ENCODE measurements at places on chromosomes 6 and 20.

- DNase-seq: no peak
Measured at GRCh38 chr6:143984666-143985065, 23.4 kb downstream of the PLAGL1 start.

DNA sequence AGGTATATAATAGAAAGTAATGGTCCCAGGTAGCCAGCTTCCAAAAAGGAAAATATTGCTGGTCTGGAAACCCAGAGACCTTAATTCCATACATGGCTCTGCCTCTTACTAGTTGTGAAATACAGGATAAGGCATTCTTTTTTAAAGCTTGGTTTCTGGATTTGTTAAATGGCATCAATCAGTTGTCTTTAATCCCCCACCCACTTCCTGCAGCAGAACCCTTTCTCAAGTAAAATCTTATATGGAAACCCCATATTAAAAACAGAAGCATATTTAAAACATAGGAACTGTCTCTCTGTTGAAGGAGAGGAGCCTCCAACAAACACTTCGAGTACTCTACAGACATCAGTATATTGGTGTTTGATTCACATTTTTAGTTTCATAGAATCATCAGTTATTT is 6.2 kb upstream of the LCA5 start:
- no peak for DNase-seq

GRCh38 chr6:27187231-27188060 is 60.1 kb upstream of the PRSS16 start:
- no peak for DNase-seq

GRCh38 chr6:85186546-85187175 is 263.2 kb upstream of the NT5E start:
- no peak for DNase-seq

GRCh38 chr6:161104966-161105365 is 113.4 kb downstream of the MAP3K4 start:
- DNase-seq: no peak

GRCh38 chr20:60294632-60295031 is 336.4 kb downstream of the CDH26 start:
- DNase-seq: no peak

DNA sequence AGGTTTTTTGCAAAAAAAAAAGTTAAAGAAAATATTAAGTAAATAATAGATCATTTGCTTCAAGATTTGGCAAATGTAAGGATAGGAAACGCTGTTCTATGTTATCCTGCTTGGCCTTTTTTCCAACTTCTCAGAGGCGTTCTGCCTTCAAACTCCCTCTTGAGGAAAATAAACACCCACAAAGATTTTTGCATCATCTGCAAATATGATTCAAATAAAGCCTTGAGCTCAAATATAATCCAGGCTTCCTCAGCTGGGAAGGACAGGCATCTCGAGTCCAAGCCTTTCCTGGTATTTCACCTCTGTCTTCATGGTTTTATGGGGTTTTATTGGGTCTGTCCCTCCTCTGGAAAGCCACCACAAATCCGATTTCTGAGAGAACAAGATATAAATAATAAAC is 67.7 kb upstream of the PTPN1 start:
- DNase-seq: no peak

DNA sequence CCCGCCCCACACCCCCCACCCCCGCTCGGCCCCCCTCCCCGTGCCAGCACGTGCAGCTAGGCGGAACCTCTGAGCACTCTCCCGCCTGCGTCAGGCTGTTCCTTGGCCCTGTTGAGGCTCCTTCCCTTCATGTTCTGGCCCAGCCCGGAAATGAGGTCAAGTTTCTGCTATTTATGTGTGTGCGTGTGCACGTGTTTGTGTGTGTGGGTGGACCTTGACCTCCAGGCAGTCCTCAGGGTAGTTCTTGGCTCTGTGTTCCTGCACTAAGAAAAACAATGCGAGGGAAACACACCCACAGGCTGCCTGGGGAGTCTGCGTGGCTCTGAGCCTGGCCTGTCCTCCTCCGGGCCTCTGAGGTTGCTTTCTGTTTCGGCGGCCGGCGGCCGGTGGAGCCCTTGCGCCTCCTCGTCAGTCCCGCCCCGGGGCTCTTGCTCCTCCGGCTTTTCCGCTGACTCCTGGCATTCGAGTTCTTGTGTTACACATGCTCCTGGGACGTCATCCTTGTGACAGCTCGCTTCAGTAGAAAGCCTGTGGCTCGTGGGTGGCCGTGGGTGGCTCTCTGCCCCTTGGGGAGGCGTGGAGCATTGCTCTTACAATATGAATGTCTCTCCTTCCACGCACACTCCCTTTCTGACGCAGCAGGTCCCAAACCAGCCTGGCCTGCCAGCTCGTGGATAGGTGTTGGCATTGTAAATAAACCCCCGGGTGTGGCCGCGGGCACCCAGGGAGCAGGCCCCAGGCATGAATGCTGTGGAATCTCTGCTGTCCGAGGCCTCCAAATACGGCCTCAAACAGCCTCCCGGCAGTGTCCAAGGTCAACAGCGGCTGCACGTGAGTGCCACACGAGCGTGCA is 10.0 kb downstream of the SLCO4A1 start:
- peak; percentile 51 for DNase-seq

- no peak for DNase-seq
Measured at GRCh38 chr20:12171923-12172524, 254.3 kb downstream of the BTBD3 start.

- no peak for DNase-seq
Measured at GRCh38 chr6:155050311-155050710, 55.2 kb downstream of the TIAM2 start.

DNA sequence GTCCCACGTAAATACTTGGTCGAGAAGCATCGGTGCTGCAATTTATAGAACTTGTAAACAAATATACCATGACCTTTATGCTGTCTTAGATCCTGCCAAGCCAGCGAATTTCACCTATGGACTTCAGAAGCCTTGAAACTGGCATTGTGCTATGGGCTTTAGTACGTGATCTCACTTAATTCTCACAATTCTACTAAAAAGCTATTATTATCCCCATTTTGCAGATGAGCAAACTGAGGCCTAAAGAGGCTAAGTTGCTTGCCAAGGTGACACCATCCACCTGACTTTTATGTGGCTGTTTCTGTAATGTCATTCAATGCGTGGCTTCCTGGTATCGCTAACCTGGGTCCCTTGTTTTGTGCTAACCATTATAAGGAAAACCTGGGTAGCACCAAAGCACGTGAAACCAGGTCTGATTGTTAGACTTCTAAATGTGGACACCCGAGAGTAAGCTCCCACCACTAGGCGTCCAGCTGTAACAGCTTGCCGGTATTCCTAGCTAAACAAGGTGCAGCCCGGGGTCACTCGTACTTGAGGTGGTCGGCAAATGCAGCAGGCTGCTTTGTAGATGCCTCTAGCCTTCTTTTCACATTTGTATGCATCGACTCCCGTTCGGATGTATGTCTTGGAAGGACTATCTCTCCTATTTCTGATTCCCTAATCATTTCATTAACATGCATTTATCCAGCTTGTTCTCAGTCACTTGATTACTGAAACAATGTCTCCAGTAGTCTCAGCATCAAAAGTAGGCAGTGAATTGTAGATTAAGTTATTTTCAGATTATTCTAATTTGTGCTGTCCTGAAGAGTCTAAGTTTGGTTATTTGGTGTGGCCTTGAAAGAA is 1.1 kb downstream of the SYNJ2 start:
- peak; percentile 10 for DNase-seq

DNA sequence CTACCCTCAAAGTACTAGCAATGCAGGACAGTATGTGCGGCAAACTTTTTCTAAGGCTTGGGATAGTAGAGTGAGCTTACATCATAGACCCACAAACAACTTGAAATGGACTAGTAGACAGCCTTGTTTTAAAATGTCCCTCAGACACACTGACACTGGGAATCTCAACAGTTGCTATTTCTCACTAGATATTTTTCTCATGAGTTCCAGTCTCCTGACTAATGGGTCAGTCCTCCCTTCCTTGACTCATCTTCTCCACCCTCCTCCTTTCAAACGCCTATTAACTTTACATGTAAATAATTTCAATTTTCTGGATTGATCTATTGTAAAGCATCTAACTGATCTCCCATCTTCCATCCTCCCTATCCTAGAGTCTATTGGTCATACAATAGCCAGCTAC is 308.3 kb upstream of the PREP start:
- DNase-seq: no peak

GRCh38 chr20:4674672-4675071 is 47.0 kb upstream of the PRND start:
- DNase-seq: no peak

GRCh38 chr6:156602066-156602385 is 175.2 kb upstream of the ARID1B start:
- no peak for DNase-seq

DNA sequence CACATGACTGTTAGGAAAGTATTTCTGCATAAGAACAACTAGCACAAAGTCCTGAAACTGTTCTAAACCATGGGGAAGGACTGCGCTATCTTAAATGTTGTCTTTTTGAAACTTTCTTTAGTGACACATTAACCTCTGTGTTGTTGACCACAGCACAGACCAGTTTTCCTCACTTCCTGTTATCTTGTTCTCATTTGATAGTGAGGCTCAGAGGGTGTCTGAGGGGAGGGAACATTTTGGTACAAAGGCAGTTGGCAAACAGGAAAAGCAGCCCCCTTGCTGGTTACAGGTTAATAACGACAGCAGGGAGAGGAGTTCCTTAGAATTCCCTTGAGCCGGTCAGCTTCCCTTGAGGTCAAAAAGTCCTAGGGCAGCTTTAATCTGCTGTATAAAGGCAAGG is 143.5 kb upstream of the BMP2 start:
- DNase-seq: no peak

GRCh38 chr6:116536216-116536621 is 9.3 kb downstream of the TRAPPC3L start:
- DNase-seq: peak; percentile 42

DNA sequence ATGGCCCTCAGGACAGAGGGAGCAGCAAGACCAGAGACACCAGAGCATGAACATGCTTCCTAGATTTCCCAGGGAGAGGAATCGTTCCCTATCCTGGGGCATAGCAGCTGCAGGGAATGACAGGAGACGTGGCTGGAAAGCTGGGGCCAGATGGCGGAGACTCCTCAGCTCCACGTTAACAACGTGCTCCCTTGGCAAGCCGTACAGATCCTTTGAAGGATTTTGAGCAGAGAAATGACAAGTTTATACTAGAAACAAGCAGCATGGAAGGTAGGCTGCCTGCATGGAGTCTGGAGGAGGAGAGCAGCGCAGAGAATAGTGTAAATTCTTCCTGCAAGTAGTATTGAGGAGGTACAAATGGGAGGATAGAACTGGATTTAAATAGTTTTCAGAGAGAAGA is 11.7 kb downstream of the MYLIP start:
- DNase-seq: no peak

DNA sequence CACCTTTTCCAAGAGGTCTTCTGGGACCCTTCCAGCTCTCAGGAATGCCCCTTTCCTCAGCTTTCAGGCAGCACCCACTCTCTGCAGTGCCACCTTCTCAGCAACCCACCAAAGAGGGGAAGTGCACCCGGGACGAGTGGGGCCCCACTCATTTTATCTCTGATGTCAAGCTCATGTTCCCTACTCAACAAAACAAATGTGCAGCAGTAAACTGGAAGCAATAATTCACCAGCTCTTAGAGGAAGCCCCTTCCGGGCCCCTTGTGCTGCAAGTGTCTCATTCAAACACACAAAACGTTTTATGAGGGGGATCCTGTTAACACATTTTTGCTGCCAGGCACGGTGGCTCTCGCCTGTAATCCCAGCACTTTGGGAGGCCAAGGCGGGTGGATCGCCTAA is 13.6 kb downstream of the GFOD1 start:
- no peak for DNase-seq

GRCh38 chr20:46378412-46379009 is 27.9 kb downstream of the ELMO2 start:
- DNase-seq: no peak

DNA sequence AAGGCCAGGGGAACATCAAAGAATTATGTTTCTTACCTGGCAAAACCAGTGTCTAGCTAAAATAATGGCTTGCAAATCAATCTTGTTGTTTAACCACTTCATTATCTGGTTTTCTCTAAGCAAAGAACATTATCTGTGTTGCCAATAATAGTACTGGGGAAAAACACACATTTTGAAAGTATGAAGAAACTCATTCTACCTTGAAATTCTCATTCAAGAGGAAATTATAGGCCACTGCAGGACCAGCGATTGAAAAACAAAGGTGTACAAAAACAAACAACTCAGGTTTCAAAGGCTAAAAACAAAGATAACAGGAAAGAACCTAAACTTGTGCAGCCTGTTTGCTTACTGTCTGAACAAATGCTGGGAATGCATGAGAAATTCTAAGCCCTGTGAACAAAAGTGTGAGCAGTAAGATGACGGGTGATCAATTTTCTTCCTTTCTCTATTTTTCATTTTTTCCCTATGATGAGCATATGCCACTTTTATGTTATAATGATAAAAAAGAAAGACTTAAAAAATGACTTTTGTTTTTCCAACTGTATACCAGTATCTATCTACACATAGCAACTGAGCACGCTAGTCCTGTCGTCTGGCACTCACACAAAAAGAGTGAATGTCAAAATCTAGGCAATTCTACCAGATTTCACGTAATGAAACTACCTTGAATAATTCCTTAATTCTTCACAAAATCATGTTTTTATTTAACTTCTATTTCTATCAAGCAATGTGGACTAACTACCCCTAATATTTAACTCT is 117.9 kb downstream of the SGK1 start:
- DNase-seq: no peak

- peak; percentile 57 for DNase-seq
Measured at GRCh38 chr6:27133281-27134227, 113.9 kb upstream of the PRSS16 start.

GRCh38 chr6:157614026-157614568 is 208.9 kb upstream of the SNX9 start:
- no peak for DNase-seq

GRCh38 chr6:32852844-32853540 is 512 bp downstream of the TAP1 start:
- peak; percentile 47 for DNase-seq

GRCh38 chr20:10576411-10577090 is 97.2 kb downstream of the JAG1 start:
- DNase-seq: no peak

DNA sequence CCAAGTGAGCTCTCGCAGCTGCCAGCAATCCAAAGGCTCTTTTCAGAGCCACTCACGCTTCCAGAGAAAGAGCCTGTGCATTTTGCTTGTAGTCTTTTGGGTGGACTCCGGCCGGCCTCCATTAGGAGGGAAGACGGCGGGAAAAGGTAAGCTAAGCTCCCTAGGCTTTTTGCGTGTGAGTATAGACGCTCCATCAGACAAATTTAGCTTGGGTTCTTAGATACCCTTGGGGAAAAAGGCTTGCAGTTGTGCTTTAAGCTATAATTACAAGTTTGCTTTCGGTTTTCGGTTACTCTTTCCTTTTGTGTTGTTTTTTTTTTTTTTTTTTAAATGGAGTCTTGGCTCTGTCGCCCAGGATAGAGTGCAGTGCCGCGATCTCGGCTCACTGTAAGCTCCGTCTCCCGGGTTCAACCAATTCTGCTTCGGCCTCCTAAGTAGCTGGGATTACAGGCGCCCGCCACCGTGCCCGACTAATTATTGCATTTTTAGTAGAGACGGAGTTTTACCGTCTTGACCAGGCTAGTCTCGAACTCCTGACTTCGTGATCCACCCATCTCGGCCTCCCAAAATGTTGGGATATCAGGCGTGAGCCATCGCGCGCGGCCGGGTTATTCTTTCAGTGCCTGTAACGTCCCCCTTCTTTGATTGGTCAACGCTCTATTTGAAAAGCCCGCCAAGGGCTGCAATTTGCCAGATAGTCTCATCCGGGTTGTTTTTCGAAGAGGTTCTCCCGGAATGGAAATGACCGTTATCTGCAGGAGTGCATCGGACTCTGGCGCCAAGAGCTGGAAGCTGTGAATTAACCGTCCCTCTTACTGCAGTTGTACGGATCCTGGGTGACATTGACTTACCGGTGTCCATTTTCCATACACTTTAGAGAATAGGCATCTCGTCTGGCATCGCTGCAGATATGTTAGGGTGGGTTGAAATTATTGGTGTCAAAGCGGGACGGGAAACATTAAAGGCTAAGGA is 18.1 kb downstream of the OR2B2 start:
- peak; percentile 66 for DNase-seq
